ENCODE measurements at places on chromosomes 3 and 15.

DNA sequence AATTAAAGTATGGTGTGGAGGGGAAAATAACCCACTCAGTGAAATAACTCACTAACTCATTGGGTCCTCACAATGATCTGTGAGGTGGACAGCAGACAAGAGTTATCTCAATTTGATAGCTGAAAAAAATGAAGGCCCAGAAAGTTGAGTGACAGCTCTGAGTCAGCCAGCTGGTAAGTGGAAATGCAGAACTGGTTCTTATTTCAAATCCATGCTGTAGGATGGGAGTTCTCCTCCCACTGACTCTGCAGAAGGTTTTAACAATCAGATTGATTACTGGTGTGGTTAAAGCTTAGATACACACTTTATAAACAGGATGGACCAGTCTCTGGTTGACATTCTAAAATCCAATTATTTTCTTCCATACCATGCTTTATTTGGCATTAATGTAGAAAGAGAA, 87.0 kb upstream of the LMOD3 start:
- no peak for DNase-seq

- DNase-seq, result peak; percentile 4
These were observed 494.1 kb downstream of the ZNF385D start for GRCh38 chr3:21256932-21257331.

DNA sequence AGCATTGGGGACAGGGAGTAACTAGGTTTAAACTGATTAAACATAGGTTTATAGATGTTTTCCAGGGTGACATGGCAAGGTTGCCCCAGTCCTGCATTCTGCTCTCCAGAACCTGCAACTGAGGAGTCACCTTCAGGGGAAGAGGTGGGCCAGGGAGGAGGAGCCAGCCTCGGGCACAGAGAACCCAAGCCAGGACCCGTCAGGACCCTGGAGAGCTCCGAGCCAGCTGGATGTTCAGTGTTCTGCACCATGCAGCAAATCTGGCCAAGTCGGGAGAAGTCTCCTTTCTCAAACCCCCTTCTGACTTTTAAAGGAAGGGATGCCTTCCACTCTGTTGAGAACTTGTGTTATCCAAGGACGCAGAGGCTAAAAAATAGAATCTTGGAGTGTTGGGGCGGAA, 62.1 kb upstream of the SLC6A11 start:
- no peak for DNase-seq

- DNase-seq, result no peak
These were observed 20.0 kb upstream of the CMTM6 start for GRCh38 chr3:32522682-32523081.

- no peak for DNase-seq
These were observed 754.8 kb downstream of the ROBO1 start for GRCh38 chr3:79012946-79013362.

DNA sequence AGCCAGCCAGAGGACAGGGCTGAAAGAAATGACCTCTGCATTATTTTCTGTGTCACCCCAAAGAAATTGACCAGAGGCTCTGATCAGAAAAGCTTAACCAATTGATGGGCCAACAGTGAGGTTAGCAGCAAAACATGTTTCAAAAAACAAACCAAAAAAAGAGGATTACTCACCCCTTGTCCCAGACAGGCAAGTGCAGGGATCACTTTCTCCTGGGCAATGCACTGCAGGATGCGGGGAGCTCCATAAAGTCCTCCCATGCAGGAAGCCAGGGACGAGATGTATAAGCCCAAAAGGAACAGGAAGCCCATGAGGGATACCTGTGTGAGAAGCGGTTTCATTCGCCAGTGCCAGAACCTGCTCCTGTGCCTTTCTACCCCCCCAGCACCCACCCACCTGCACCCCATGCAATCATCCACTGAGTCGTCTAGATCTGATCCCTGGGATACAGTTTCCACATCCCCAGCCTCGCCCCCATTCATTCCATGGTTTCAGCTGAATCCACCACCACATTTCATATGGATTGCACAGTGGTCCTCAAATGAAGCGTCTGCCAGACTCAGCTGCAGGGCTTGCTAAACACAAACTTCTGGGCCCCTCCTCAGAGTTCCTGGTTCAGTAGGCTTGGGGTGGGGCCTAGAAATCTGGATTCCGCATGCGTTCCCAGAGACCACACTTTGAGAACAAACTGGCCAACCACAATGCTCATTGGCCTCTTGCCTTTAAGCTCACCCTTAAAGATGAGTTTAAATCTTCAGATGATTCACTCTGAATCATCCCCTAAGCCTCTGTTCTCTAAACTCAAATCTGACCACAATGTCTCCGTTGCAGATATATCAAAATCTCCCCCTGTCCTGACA, 54.4 kb upstream of the HEG1 start:
- DNase-seq, result no peak

DNA sequence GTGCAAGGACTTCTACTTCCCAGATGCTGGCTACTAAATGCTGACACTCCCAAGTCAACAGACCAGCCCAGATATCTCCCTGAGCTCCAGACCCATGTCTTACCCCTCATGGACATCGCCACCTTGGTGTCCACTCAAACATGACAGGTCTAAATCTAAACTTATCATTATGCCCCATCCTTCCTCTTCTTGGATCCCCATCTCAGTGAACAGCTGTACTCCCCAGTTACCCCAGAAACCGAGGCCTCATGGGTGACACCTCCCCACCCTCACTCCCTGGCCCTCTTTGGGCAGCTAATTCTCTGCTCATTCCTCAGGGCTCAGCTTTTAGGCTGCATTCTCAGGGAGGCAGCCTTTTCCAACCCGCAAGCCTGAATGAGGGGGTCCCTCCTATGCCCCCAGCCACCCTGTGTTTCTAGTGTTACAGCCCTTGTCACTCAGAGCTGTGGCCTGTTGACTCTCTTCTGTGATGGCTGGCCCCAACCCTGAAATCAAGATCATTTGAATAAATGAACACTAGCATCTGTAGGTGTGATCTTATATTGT, 5.4 kb downstream of the EHD4 start:
- DNase-seq, result no peak

- DNase-seq, result no peak
These were observed 748.1 kb downstream of the NR2F2 start for GRCh38 chr15:97078591-97078990.

- no peak for DNase-seq
These were observed 15.8 kb upstream of the SAMMSON start for GRCh38 chr3:69983546-69984265.

- no peak for DNase-seq
These were observed 20.1 kb upstream of the SELENOT start for GRCh38 chr3:150583028-150583427.

GRCh38 chr15:96361309-96362010, 31.0 kb downstream of the NR2F2 start:
- DNase-seq, result no peak

GRCh38 chr3:134291319-134292254, 40.9 kb upstream of the RYK start:
- DNase-seq, result no peak

DNA sequence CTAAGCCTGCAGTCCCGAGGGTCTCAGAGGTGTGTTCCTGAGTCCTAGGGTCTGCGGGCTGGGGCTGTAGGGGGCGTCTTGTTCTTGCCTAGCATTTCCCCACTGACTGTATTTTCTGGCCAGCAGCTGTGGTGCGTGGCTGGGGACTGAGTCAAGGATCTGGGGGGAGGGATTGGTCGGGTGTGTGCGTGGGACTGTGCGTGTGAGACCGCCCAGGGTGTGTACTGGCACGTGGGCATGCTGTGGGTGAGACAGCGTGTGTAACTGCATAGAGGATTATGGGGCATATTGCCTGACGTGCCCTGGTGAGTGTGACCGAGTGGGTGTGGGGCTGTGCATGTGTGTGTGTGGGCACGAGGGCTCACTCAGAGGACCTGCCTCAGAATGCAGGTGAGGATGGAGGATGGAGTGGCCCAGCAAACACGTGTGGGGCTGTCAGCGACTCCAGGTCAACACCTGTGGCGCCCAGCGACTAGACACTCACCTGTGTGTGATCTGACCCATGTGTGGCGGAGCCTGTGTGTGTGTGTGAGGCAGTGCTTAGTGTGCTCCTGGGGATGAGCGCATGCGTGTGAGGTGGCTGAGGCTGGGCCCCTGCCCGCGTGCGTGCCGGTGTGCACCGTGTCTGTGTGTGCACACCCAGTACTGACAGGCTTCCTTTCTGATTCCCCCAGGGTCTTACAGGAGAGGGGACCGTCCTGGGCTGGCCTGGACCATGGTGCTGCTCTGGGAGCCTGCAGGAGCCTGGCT, 20.9 kb downstream of the FBLN2 start:
- no peak for DNase-seq

GRCh38 chr3:153617463-153617862, 455.4 kb downstream of the RAP2B start:
- DNase-seq, result no peak

GRCh38 chr3:123524981-123525380, 59.9 kb downstream of the HACD2 start:
- DNase-seq, result no peak

DNA sequence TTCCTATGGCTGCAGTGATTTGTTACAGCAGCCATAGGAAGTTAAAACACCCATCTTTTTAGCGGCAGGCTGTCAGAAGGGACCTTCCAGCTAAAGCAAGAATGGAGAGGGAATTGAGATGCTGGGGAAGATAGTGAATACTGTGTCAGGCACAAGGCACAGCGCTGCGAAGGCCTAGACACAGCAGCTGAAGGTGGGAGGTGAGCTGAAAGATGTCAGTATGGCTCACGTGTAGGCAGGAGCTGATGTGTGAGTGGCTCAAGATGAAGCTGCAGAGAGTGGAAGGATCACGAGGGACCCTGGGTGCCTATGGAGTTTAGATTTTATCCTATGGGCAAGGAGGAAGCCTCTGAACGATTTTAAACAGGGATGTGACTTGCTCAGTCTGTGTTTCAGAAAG, 44.3 kb downstream of the NMNAT3 start:
- DNase-seq, result no peak

DNA sequence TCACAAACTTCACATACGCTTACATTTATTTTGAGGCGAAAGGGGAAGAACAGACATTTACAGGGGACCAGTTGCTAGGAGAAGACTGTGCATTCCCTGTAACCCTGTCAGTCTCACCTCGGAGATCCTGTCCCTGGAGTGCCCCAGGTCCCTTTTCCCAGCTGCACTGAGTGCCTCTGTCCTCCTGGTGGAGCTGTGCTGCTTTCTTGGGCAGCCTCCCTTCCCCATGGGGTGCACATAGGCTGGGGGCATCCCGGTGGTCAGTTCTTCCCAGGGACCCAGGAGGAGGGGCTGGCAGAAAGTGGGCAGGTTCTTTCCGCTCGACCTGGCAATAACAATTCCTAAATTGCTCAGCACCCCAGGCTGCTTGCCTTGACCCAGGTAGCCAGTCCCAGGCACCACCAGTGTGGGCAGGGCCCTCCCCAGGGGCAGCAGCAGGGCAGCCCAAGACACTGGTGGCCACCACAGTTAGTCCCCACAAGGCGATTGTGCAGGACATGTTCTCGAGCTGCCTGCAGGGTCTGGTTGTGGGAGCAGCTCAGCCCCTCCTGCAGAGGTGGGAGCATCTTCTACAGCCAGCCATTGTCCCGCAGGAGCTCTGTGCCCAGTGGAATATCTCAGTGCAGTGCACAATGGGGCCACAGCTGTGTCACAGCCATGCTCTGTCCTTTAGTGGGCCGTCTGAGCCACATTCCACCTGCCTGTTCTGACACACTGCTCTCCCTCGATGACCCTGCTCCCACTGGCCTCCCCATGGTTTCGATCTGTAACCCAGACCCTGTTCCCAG, 36.3 kb downstream of the APBA2 start:
- no peak for DNase-seq

- no peak for DNase-seq
These were observed 107.7 kb upstream of the RPL32 start for GRCh38 chr3:12948891-12949711.

DNA sequence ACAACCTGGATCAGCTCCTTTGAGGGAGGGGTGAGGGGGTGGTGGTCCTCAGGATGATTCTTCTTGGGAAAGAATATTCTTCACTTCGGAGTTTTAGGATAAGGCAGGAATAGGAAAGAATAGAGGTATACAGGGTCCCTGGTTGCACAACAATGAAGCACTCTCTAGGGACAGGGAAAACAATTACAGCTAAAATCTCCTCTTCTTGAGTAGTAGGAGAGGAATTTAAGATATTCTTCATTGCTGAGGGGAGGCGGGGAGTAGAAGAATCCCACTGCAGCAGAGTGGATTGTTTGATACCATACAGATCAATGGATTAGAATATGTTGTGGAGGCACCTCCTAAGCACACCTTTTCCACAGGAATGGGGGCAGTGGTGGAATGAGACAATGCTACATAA, 20.5 kb downstream of the SLC9C1 start:
- DNase-seq, result peak; percentile 67

DNA sequence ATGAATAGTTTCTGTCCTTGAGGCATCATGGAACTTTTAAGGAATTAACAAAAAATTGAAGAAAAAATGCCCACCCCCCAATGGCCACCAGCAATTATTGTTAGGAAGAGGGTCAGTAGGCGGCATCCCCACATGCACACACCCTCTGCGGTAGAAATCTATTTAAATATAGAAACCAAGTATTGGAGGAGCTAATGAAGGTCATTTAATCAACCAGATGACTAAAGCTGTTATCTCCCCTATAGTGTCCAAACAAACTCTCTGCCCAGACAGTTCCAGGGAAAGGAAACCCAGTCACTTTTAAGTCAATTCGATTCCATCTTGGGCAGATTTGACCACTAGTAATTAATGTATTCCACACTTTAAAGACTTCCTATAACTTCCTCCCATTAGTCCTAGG, 47.1 kb downstream of the DGKG start:
- DNase-seq, result no peak

DNA sequence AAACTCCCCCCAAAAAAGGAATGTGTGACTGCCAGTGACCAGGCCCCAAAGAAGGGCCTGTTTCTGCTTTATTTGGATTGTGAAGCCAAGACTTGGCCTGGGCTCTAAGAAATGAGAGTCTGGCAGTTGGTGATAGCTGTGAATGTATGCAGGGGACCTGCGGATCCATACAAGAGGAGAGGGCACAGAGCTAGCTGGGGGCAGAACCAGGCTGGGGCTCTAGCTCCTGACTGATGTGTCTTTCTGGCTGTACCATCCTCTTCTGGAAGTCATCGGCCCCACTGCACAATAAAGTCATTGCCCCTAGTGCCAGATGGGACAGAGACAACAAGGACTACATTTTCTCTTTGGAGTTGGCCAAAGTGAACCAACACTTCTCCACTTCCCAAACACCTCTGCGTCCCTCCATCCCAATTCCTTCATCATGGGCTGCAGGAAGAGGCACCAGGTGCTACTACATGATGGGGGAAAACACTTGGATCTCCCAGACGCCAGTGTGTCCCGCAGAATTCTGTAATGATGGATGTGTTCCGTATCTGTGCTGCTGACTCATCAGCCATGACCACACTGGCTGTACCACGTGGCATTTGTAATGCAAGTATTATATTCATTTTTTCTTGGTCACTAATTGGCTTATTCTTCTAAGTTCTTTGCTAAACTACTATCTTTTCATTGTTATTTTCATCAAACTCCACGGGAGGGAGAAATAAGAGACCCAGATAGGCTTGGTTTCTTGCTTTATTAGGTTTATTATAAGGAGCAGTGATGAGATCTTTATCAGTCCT, 1.7 kb upstream of the PLA2G4F start:
- DNase-seq, result no peak
